GF-D8 (cell line): ENCODE measurements at places on chromosomes 2 and 18.

DNA sequence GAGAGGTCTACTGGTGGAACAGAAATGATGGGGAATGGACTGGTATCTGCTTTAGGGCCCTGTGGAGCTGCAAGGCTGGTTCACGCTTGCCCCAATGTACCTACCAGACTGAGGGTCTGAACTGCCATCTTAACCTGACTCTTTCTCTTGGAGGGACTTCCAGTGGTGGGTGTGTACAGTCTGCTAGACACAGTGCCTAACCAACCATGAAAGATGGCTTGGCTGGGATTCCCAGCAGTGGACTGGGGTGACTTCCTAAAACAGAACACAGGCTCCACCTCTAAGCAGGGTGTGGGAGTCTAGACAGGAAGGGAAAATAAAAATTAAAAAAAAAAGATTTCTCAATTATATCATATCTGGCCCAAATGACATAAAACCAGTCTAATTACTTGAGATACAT lies 25.5 kb upstream of the MYO3B start:
- DNase-seq: no peak

DNA sequence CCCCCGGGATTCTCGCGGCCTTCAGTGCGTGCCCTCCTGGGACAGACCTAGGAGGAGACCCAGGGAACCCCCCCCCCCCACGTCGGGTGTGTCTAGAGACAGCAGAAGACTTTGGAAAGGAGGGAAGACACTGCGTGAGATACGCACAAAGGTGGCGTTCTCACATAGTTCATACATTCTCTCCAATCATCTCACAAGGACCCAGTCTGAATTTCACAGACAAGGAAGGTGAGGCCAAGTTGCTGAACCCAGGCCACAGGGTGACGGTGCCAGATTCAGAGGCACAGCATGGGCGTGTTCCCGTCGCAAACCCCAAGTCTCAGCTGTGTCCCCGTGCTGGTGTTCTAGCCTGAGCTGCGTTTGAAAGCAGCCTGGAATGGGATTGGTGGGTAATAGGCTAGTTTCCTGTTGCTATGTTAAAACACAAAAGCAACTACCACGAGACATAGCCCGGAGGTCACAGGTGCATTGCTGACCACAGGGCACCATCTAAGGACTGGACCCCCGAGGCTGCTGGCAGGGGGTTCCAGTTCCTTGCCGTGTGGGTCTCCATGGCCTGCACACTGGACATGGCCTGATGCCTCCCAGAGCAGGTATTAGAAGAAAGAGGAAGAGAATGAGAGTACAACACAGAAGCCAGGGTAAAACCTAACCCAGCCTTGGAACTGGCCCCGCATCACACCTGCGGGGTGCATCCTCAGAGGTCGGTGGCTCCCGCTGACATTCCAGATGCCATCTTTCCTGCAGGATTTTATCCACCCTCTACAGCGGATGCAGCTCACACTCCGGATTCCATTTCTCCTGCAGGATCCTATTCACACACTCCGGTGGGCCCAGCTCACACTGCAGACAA lies 1.1 kb upstream of the PXDN start:
- no peak for DNase-seq

DNA sequence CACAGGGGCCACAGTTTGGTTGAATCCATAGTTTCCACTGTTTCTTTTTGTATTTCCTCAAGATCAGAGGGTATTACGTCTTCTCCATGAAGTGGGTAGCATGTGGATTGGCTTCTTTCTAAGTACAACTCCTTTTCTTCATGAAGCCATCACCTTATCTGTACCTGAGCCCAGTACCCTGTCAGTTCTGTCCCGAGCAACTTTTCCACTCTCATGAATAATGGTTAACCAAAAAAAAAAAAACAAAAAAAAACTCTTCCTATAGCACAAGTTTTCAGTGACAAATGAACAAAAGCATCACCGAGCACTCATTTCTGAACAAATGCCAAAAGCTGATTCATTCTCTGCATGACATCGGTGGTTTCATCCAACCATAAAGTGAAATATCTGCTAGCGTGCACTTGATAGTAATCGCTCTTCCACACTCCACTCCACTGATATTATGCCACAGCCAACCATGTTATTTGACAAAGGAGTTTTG lies 53.0 kb upstream of the CCDC150 start:
- no peak for DNase-seq

DNA sequence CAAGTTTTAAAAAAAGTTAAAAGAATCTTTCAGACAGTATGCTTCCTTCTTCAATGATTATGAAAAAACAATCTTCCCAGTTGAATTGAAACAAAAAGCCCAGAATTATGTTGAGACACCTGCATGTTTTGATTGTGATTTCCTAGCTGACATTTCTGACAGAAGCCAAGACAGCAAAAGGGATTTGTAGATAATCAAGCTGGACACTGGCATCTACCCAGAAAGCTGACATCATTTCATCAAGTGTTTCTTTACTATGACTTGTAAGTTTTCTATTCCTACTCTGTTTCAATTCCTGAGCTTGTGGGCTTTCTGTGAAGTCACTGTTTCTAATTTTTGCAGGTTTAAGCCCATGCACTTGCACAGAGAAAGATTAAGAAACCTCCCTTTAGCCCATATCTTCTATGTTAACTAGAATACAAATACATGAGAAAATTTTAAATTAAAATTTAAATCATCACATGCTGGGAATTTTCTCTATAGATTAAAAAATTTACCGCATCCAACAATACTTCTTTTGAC lies 82.9 kb upstream of the CCDC85A start:
- DNase-seq: no peak

- no peak for DNase-seq
Observed at GRCh38 chr2:101295895-101296294, 12.6 kb downstream of the RNF149 start.

DNA sequence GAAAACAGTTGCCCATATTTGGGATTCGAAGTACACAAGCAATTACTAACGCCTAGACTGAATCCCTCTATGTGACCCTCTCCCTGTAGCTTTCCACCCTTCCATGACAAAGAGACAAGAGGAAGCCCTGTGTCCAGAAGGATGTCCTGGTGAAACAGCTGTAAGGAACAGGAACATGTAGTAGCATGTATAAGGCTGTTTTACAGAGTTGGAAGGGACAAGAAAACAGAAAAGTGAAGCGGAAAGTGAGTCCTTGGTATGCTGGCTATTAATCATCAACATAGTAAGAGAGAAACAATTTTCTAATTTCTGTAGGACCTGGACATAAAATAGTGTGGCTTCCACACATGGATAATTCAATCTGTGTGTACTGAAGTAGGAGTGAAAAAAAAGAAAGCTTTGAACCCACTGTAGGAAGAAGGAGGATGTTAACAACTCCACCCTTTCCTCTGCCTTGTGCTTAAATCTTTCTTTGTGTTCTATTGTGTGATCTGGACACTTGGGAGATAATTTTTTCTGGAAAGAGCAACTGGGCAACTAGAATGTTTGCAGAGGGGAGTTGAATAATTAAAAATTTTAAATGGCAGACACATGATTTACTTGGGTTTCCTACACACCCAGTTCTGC lies 162.3 kb upstream of the ZSWIM2 start:
- DNase-seq: no peak

DNA sequence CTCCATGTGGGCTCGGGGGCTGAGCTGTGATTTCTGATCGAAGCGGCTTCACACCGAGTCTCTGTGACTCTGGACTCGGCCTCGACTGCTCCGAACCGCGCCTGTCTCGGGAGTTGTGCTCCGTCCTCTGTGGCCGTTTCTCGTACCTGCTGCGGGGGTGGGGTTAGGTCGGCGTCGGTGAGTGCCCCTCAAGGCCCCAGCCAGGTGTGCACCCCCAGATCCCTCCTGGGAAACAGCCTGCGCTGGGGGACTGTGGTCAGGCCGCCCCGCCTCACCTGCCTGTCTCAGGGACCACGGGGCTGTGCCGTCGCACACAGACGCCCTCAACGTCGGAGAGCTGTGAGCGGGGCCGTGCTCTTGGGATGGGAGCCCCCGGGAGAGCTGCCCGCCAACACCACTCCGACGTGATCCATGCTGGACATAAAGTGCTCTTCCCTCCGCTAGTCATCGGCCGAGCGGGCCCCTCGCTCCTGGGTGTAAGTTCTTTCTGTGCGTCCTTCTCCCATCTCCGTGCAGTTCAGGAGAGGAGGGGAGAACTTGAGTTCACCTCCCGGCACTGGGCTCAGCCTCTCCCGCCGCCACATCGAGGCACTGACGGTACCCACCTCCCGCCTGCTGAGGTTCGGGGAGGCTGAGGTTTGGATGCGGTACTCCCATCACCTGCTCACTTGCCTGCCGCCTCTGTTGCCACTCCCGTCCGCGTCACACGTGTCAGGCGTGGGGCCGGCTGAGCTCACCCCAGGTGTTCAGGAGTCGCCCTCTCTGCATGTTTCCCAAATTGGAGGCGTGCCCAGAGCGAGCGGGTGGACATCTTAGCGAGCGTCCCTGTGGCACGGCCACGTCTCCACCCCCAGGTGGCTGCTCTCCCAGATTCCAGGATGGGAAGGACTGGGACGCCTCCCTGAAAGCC lies 55.7 kb downstream of the CTDP1 start:
- no peak for DNase-seq

DNA sequence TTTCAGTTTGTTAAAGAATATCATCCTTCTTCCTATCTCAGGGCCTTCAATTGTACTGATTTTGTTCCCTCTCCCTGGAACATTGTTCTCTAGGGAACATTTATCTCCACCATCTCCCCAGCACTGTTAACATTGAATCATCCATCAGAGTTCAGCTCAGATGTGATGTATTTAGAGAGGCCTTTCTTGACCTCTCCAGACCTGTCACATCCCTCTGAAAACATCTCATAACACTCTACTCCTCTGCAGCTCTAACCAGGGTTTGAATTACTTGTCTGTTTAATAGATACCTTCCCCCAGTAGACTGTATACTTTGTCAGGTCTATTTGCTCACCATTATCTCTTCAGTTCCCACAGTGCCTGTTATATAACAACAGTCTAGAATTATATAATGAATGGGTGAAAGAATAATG lies 98.6 kb downstream of the GALNT1 start:
- DNase-seq: no peak

DNA sequence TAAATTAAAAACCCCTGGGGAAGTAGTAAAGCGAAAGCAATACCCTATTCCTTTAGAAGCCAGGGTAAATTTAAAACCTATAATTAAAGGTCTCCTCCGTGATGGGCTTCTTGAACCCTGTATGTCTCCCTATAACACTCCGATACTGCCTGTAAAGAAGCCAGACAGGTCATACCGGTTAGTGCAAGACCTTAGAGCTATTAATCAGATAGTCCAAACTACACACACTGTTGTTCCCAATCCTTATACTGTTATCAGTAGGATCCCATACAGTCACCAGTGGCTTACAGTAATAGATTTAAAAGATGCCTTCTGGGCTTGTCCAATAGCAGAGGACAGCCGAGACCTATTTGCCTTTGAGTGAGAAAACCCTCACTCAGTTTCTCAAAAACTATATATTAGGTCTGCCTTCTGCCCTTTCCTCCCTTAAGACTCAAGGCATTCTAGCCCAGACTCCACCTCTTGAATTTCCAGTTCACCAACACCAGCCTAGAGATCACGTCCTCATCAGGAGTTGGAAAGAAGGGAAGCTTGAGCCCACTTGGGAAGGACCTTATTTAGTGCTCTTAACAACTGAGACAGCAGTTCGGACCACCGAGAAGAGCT lies 12.4 kb upstream of the SAP130 start:
- DNase-seq: no peak

- DNase-seq: no peak
Observed at GRCh38 chr2:225041207-225041850, 939 bp downstream of the DOCK10 start.

DNA sequence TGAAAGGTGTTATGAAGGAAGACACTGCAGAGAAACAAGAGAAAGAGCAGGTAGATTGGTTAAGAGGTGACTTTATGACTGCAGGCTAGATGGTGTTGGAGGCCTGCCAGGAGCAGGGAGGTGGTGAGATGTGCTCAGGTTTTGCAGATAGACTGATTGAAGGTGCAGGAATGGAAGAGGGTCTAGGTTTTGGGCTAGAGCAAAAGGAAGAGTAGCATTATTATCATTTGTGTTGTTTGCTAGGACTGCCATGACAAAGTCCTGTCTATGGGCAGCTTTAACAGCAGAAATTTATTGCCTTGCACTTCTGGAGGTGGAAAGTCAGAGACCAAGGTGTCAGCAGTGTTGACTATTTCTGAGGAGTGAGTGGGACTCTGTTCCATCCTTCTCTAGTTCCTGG lies 172.9 kb upstream of the SOX11 start:
- no peak for DNase-seq

DNA sequence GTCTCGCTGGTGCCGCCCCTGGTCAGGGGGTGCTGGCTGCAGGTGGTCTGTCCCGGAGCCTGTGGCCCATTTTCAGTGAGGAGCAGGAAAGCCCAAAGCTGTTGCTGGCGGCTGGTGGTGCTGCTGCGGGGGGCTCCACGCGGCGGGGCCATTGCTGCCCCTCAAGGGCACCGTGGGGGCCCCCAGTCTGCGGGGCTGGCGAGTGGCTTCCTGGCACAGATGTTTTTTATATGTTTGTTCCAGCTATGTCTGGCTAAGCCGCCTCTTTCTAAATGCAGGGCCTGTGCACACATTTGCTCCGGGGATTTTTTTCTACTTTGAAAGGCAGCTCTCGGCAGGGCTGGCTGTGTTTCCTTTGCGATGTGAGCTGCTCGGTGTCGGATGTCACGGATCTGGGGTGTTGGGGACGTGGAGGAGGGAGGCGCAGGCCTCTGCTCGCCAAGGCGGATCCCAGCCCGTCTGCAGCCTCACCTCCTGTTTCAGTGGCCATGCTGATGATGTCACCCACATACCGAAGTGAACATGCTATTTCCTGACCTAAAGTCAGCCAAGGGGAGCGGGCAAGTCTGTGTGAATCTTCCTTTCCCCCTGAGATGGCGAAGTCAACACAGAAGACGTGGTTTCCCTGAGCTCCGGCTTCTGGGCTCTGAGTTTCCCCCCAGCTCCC lies 112.0 kb upstream of the CTDP1 start:
- DNase-seq: no peak

DNA sequence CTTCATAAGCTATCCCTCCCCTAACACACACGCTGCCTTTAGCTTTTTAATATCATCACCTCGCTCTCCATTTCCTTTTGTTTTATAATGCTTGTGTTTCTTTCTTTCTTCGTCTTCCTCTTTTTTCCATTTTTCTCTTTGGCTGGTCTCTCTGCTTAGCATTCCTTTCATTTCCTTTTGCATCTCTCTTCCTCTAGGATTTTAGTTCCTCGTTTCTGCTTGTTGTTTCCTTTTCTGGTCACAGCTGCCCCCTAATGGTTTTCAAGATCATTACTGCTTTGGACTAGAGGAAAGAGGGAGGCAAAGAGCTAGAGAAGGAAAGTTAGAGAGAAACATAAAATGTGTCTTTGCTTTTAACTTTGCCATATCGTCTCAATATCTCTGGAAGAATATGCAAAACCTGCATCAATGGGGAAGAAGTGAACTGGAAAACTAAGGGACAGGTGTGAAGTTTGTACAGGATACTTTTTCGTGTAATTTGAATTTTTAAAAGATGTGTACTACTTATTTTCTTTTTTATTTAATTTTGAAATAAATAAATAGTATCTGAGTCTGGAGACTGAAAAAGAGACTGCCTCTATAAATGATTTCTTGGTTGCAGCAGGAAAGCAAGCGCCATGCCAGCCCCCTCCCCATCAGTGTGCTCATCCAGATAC lies 6.3 kb upstream of the NRP2 start:
- DNase-seq: no peak

DNA sequence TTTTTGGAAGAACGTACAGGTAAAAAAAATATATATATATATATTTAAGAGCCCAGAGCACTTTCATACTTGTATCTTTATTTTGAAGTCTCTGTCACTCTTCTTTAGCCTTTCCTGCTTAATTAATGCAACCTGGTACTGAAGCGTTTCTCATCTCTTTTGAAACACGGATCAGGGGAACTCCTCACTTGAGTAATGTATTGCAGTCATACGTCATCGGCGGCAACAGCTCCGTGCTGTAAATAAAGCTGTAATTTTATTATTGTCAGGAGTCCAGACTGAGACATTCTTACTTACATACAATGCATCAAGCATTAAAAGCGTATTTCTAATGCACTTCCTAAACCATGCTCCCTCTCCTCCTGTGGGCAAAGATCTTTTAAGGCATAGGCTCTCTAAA lies 514.7 kb downstream of the SOX11 start:
- DNase-seq: no peak
